ENCODE measurements at places on chromosomes 2 and 18.

DNA sequence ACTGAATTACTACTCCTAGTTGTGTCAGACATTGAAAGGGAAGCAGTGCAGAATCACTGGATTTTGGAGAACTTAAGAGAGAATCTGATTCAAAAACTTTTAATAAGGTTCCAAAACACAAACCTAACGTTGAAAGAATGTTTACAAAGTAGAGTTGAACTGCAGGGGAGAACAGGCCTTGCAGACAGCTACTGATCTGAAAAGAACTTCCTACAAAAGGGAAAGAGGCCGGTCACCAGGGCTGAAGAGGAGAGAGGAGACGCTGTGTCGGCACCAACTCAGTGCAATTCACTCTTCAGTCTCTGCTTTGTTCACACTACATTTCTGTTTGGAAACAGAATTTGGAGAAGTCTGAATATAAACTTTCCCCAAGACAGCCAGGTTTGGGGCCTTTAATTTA is 124.0 kb downstream of the GAREM1 start:
- DNase-seq, result no peak

DNA sequence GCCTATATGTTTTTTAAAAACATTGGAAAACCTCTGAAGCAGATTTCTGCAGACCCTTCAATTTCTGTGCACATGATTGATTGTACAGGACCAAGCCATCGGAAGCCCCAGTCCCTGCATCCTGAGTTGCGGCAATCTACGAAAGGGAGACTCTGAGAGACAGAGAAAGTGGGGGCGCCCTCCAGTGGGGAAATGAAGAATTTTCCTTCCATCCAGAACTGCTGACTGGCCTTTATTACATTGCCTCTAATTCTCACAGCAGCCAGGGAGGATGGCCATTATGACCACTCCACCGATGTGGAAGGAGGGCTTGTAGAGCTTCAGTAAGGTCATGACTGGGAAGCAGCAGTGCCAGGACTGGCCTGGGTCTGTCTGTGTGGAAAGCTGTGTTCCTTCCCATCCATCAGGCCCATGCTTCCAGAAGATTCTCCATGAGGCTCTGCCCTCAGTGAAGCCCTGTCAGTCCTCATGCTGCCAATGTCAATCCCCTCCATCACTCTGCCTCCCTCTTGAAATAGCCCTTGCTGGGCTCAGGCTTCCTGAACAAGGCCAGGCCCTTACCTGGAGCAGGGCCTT is 20.0 kb upstream of the RESP18 start:
- peak; percentile 36 for DNase-seq

DNA sequence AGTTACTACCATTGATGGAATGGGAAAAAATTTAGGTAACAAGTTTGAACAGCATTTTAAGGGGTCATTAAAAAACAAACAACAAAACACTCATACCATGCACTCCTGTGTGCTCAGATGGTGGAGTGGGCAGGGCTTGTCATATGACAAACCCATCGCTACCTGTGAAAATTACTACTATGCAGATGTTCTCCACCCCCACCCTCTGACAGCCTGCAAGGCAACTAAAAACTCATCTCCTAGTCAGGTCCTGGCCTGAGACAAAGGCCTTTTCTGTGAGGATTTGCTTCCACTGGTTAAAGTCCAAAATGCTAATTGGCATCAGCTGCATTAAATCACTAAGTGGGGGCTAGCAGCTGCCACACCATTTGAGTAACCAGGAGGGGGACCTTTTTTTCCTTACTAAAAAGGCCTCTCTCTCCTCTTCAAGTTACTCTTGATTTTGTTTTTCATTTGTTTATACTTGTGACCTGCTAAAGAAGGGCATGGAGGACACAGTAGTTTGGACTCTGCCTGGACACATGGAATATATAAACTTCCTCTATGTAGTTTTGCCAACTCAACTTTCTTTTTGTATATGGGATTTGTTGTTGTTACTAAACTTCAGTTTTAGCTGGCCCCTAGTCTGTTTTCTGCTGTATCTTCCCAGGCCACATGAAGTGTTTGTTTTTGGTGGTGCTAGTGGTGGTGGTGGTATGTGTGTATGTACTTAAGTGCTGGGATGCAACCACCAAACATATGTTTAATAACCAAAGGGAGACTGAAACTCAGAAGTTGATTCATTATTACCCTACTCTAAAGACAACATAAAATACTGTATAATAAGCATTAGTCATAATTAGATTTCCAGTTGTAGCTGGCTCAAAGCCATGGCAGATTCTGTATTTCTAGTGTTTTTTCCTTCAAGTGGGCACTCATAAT is 121.3 kb downstream of the MAP4K4 start:
- no peak for DNase-seq

DNA sequence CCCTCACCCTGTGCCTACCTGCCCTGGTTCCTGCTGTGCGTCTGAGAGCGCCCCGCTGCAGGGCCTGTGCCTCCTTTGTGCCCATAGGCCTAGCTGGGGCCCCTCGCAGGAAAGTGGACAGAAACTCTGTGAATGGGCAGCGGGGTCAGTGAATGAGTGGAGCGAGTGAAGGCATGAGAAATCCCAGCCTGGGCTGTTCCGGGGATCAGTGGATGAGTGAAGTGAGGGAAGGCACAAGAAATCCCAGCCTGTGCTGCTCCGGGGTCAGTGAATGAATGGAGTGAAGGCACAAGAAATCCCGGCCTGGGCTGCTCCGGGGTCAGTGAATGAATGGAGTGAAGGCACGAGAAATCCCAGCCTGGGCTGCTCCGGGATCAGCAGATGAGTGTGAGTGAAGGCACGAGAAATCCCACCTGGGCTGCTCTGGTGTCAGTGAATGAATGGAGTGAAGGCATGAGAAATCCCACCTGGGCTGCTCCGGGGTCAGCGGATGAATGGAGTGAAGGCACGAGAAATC is 2.0 kb downstream of the COLEC11 start:
- no peak for DNase-seq

- no peak for DNase-seq
These were observed 5.6 kb upstream of the GPR17 start for GRCh38 chr2:127640082-127641072.

DNA sequence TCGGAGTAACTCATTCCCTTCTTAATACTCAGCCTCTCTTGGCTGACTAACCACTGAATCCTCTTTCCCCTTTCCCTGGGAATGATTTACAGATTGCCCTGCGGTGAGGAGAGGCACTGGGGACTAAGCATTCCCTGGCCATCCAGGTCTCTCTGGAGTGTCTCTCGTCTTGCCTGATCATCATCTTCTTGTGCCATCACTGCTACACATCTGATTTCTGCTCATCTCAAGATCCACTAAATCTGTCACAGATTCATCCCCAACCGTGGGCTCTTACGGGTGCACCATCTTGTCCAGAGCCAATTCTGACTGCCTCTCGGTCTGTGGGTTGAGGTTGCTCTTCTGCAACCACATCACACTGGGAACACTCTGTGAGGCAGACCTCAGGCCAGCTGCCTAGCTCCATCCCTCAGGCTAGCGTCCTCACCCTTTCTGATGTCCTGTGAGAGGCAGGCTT is 12.0 kb downstream of the SFTPB start:
- no peak for DNase-seq

- no peak for DNase-seq
These were observed 484 bp downstream of the AFF3 start for GRCh38 chr2:100141906-100142305.

DNA sequence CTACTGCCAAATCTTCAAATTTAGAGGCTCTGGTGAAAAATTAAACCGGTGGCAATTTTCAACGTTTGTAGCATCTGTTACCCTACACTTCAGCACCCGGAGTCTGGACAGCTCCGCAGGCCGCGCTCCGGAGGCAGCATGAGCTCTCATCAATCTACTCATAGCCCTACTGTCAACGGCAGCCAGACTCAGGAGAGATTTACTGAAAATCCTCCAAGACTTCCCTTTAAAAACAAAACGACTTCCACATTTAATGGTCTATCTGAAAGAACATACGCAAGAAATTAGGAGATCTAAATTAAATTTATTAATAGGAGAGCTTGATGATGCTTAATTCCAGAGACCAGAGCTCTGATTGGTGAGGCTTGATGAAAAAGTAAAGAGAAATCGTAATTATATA is 970 bp upstream of the ADCYAP1 start:
- DNase-seq, result no peak

GRCh38 chr2:239803102-239803765 is 221.9 kb downstream of the NDUFA10 start:
- DNase-seq, result no peak

DNA sequence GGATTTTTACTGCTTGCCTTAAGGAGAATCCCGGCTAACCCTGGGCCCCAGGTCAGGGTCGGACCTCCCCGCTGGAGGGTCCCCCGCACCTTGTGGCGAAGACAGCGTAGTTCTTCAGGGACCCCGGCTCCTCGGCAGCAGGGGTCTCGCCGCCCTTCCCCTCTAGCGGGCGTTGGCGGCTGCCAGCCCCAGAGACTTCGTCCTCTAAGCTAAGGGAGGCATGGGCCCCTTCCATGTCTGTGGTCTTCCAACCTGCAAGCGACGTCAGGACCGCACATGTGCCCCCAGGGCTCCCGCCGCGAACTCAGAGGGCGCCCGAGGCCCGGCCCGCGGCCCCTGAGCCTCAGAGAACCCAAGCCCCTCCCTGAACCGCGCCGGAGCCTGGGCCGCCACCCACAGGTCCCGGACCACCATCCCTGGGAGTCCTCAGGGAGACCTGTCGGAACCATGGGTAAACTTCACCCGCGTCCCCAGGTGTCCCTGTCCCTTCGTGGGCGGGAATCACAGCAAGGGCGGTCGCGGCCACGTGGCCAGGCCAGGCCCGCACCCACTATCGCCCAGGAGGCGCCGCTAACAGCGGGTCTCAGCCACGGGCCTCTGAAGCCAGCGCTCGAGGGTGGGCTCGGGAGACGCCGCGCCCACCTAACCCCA is 562 bp downstream of the ANKMY1 start:
- DNase-seq, result no peak

GRCh38 chr2:207051385-207051965 is 112.2 kb downstream of the CPO start:
- no peak for DNase-seq

DNA sequence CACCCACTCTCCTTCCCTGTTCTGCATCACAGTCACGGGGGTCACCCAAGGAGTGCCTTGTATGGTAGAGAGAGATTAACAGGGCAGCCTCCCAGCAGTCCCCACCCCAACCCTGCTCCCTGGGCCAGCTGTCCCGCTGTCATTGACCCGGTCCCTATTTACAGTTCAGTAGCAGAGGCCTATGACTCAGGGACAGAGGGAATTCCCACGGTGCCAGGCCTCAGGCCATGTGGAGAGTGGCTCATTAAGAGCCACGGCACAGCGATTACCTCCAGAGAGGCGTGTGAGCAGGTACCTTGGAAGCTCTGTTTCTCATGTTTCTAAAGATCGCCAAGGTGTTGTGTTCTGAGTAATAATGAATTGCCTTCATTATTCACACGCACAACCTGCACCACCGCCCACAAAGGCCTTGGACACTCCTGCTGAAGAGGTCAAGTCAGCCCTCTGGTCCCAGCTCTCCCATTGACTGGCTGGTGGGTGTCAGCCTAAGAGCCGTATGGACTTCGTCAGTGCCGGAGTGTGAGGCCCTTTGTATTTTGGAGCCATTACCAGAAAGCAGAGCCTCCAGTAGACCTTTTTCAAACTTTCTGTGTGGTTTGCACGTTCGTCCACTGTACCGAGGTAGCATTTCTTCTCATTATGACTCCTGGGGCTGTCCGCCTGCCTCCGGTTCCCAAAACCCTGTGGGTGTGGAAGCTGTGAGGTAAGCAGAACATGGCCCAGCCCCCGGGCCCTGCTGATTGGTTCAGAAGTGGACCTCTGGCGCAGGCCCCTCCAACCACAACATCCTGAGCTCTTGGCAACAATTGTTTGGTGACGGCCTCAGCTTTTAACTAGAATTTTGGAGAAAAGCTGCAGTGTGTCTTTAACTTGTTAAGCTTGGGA is 47.0 kb downstream of the SERTAD2 start:
- peak; percentile 79 for DNase-seq

- DNase-seq, result no peak
These were observed 627 bp downstream of the RNF25 start for GRCh38 chr2:218671097-218671653.

GRCh38 chr2:162017233-162017632 is 56.8 kb downstream of the DPP4 start:
- no peak for DNase-seq

DNA sequence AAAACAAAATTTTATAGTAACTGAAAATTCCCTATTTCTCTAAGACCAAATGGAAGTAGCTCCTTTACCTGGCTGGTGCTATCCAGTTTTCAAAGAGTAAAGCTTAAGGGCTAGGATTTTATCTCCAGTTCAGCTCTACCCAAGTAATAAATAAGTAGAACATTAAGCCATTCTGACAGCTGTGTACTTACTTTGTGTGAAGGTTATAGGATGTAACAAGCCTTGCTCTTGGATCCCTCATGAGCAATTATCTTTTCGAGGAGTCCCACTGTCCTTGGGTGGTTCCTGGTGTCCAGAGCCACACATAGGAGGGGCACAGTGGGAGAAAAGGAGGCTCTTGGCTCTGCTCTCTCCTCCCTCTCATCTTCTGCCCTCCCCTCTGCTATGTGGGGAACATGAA is 45.5 kb downstream of the KIF5C start:
- DNase-seq, result no peak

DNA sequence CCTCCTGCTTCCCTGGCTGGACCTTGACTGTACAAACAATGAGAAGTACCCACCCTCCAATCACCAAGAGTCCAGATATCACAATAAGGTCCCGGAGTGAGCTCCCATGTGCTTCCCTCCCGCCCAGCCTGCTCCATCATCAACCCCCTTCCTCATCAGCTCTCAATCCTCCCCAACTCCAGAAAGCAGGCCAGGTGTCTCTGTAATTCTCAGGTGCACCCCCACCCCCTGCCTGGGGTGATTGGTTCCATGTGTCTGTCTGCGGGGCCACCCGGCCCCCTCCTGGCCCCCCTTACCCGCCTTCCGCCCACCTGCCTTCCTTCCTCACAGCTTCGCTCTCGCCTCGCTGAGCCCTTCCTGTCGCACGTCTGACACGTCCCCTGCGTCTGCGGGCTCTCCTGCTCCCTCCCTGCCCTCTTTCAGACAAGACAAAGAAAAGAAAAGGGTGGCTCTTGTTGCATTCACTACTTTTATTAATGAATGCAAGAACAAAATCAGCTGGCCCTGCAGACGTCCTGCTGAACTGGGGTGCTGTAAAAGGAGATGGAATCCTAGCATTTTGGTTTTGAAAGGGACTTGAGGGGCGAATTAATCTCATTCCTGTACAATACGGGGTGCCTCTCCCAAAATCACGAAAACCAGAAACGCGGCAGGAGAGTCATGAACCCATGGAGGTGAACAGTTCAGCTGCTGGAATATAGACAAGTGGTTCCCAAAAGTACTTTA is 26.5 kb upstream of the IGFBP2 start:
- no peak for DNase-seq

DNA sequence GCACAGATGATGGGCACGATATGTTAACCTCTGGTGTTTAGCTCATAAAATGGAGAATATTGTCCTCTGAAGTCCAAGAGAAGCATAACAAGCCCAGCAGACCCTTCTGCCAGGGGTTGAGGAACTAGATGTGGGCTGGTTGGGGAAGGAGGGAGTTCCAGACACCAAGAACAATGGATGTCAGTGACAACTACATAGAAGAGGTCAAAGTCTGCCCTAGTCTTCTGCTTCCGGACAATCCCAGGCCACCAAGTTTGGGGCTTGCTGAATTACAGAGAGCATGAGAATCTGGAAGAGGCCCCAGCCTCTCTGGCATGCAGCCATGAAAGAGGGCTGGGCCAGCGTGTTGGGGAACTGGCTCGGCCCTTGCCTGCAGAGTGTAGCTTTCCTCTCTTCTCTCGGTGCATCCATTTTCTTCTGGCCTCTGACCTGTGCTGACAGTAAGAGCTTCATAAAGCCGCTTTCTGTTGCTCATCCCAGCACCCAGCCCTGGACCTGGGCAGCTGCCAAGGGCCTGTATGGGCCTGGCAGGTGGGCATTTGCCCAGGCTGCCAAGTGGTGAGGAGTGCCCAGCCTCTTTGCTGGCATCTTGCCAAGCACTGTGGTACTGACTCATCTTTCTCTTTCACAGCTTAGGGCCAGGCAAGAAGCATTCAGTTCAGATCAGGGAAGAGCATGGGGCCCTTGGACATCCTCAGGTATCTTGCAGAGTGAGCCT is 14.6 kb upstream of the LAPTM4A start:
- DNase-seq, result no peak
